ENCODE measurements at places on chromosomes 7 and 10.

GRCh38 chr10:69866688-69867461 is 65.2 kb downstream of the COL13A1 start:
- peak; percentile 77 for DNase-seq

DNA sequence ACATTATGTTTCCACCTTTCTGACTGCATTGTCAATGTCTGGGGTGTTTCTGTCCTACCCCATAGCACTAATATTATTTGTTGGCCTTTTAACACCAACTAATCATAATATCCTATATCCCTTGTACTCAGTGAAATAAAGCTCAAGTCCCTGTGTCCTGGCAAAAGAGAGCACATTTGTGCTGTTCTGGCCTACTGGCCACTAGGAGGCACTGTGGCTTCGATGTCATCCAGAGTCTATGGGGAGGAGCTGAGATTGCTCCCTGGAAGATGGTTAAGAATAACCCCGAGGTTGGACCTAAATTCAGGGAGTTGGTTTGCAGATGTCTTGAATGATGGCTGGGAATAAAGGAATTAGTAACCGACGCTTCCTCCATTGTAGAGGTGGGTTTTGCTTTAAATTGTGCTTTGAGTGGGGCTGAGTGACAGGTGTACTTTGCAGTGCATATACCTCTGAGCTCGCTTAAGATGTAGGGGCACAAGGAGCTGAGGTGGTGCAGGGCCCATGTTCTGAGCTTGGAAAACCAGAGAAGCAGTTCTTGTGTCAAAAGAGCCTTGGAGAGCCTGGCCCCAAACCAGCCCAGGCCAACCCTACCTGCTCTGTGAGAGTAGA is 191.2 kb upstream of the PRSS1 start:
- peak; percentile 56 for DNase-seq

DNA sequence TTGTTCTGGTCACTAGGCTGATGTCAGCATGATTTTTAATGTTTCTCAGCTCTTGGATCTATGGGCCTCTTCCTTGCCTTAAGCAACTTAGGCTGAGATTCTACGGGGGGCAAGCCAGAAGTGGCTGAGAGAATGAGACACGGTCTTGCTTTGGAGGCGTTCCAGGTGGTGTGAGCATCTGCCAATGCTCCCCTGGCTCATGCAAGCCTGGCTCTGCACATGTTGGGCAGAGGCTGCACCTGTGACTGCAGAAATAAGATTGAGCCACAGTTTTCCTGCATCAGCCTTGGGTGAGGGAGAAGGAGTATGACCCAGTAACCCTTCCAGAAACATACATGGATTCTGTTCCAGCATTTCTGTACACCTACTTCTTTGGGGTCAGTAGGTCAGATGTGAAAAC is 41.9 kb downstream of the C10orf120 start:
- DNase-seq: no peak

DNA sequence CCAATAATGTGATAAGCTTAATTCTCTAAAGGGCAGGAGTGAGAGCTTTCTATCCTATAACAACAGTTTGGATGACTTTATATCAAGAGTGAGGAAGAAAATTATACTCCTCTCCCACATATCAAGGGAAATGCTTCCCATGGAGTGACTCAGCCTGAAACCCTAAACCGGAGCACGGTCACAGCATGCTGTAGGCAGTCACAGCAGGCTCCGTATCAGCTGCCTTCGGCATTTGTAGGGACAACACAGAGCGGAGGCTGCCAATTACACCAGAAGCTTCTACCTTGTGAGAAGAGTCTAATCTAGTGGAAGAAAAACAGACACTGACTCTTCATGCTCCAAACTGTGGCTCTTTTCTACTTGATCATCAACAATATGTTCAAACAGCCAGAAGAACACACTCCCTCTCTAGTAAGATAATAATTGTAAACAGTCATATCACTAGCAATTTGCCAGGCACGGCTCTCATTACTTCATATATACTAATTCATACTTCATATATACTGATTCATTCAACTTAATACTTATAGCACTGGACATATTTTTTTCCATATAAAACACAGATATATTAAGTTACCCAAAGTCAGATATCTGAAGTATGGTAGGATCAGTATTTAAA is 65.9 kb downstream of the DGKB start:
- DNase-seq: peak; percentile 61

DNA sequence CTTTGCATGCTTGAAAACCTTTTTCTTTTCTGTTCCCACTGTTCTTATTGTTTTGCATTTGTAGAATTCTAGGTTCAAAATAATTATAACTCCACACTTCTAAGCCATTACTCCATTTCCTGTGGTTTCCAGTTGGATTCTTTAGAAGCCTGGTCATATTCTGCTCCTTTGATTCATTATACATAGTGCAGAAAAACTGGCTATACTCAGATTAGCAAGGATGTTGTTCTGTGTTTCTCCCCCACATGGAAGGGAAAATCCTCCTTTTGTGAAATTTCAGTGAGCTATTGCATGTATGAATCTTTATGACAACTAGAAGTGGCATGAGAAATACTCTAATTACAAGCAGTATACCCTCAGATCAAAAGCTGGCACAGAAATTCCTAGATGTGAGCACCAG is 79.5 kb downstream of the SLC13A1 start:
- DNase-seq: peak; percentile 58

DNA sequence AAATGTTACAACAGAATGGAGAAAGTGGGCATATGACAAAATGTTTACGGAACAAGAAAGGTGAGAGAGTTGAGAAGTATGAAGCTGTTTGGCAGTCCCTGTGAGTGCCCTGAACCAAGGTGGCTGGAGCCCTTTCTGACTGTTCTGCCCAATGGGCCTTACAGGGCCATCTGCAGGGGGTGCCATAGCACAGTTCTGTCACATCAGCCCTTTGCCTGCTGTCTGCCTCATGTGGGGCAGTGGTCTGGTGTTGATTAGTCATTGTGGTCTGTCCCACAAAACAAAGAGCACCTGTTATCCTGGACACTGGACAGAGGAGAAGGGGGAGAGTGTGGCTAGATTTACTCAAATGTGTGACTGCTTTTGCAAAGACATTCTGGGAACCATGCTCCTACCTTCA is 51.5 kb upstream of the OSBPL3 start:
- no peak for DNase-seq

DNA sequence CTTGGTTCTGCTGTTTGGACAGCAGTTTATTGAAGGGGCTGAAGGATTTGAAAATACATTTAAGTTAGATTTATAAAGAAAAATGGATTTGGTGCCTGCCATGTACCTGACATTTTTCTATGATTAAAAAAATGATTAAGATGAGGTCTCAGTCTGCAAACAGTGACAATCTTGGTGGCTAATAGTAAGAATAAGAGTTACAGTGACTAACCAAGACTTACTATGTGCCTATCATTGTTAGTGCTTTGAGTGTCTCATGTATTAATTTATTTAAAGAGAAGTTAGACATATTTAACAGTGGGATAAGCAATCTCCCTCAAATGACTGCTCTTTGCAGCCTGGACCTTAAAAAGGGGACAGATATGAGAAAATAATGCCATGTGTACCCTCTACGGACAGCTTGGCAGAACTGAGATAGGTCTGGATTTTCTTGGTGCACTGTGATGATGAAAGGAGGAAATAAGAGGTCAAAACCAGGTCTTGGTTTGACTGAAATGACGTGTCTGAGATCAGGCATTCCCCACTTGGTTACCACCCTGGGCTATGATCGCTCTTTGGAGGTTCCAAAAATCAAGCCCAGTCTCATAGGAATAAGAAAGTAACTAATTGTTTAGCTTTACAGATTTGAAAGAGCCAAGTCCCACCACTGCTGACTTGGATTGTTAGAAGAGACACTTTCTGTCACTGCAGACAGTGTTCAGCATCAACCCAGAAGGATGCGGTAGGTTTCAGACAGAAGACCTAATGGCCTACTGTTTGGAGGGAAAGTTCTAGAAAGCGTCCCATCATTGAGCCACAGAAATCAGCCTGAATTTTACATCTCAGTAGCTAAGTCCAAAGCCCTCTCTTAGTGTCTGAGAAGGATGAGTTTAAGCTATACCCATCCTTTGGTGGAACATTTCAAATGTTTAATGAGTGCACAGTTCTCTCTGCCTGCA is 2.1 kb downstream of the CASP7 start:
- no peak for DNase-seq

DNA sequence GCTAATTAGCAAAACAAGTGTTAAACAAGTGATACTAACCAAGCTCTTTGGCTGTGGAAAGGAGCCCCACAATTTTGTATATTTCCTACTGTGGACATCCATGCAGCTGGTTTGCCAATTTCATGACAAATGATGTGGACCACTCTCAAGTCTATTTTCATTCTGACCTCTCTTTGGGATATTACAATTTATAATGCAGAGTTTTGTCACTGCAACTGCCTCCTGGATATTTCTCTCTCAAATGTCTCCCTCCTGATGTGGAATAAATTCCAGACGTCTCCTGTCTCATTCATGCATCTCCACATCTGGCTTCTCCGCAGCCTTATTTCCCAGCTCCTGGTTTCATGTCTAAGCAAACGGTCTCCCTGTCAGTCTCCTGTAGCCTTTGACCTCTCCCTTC is 80.6 kb upstream of the RHEB start:
- DNase-seq: peak; percentile 32

GRCh38 chr10:48611133-48611532 is 6.3 kb upstream of the ARHGAP22 start:
- DNase-seq: no peak

- DNase-seq: no peak
Observed at GRCh38 chr10:35471435-35471834, 133.7 kb upstream of the GJD4 start.
